ENCODE measurements at places on chromosomes 6 and 20.

- DNase-seq: peak; percentile 61
Measured at GRCh38 chr20:3744806-3745685, 12.6 kb downstream of the HSPA12B start.

DNA sequence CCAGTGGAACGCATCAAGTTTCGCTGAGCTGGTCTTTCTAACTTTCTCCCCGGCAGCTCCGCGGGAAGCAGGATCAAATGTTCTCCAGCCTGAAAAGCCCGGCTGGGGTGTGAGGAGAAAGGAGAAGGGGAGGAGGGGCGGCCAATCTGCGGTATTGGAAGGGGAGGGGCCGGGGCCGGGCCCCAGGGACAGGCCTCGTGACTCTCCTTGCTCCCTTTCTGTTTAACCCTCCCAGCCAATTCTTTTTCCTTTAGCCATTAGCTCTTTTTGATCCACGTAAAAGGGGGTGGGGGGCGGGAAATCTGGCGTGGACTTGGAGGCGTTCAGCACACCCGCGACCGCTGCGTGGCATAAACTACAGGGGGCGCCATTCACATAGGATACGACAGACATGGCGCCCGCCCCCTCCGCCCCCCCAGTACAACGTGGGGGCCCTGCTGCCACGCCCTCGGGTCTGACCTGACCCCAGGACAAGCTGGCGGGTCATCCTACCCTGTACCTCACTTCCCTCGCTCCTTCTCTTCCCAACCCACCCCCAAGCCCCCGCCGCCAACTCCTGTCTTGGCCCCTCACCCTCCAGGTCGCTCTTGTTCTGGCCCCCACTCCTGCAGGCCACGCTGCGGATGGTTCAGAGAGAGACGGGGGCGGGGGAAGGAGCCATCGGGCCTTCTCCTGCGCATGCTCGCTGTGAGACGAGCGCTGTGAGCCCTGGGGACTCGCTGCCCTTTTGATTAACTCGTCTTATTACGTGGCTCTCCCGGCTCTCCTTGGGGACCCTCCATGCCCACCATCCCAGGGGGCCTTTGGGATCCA, 7.8 kb upstream of the MDGA1 start:
- peak; percentile 63 for DNase-seq

- DNase-seq: no peak
Measured at GRCh38 chr6:141401851-141402250, 730.9 kb upstream of the GJE1 start.

DNA sequence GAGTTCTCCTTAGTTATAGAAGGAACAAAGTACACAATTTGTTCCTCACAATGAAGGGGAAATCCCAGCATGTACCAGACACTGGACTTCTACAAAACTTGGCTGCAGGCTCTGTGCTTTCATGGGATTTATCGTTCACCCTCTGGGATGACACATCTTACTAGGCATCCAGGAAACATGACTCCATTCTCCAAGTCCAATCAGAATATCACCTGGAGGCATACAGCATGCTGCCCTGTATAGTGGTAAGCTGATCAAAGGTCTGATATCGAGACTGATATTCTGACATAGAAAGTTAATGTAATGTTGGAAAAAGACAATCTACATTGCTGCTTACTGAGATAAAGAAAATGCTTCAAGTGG, 6.7 kb downstream of the RWDD2A start:
- DNase-seq: no peak

- no peak for DNase-seq
Measured at GRCh38 chr20:25230166-25230831, 17.6 kb upstream of the PYGB start.

GRCh38 chr6:18752278-18753068, 365.3 kb downstream of the RNF144B start:
- DNase-seq: no peak

- no peak for DNase-seq
Measured at GRCh38 chr6:146850238-146850896, 251.6 kb downstream of the ADGB start.

- no peak for DNase-seq
Measured at GRCh38 chr6:170164271-170164900, 126.5 kb downstream of the DLL1 start.

GRCh38 chr20:6299456-6299855, 176.6 kb upstream of the FERMT1 start:
- DNase-seq: no peak

- no peak for DNase-seq
Measured at GRCh38 chr6:137846772-137847313, 20.2 kb upstream of the TNFAIP3 start.

GRCh38 chr6:90136837-90137568, 159.6 kb downstream of the BACH2 start:
- no peak for DNase-seq

DNA sequence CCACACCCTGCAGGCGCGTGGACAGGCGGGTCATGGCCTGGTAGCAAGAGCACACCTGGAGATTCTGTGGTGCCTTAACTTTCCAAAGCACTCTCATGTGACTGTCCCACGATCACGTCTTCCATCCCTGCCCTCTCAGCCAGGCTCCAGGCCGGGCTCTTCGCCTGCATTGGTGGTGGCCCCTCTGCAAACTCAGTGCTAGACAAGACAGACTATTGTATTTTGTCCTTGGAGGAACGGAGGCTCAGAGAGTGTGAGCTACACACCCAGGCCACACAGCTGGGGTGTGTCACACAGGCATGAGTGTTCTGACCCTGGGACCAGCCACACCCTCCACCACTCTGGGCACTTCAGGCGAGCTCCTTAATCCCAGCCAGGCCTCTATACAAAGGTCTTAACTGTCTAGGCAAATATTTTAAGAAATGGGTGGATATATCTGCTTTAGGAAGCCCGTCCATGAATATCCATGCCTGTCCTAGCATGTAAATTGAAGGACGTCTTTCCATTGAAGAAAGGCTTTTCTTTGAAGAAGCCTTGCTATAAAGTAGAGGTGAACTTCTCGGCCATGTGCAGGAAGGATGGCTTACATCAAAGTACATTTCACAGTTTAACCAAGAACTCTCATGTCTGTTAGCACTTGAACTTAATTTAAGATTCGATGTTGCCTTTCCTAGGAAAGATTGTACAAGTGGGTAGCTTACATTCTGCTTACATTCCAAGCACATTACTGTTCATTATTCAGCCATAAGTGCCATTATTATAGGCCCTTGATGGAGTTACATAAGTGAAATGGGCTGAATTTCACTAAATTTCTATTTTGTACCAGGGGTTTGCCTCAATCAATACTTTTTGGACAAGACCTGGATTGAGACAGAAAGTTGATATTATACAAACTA, 263.9 kb downstream of the DLL1 start:
- DNase-seq: no peak

DNA sequence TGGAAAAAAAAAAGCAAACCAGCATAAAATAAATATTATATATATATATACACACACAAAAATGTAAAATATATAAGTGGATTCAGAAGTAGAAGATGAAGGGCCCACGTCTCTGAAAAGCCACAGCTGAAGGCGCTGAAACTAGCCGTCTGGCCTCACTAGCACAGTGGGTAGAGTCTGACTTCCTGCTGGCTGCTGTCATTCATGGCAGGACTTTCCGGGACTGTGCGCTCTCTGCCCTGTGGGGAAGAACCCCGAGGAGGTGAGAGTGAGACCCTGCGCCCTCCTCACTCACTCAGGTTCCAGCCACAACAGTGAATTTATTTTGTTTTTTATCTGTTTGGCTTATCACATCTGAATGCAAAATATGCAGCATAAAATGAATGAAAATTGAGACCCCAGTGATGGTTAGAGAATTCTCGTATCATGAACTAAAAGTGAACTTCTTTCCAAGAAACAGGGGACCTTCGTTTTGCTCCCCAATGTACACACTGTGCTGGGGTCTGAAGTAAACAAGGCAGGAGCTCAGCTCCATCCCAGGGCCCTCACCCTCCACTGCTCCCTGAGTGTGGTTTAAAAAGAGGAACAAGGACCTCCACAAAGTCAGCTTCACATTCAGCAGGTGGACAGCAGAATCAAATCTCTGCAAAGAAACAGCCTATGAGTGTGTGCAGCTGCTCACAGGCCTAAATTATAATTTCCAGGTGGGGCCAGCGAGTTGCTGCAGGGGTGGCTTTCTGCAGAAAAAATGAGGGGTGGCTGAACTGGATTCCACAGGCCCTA, 1.3 kb upstream of the RAMACL start:
- DNase-seq: no peak

DNA sequence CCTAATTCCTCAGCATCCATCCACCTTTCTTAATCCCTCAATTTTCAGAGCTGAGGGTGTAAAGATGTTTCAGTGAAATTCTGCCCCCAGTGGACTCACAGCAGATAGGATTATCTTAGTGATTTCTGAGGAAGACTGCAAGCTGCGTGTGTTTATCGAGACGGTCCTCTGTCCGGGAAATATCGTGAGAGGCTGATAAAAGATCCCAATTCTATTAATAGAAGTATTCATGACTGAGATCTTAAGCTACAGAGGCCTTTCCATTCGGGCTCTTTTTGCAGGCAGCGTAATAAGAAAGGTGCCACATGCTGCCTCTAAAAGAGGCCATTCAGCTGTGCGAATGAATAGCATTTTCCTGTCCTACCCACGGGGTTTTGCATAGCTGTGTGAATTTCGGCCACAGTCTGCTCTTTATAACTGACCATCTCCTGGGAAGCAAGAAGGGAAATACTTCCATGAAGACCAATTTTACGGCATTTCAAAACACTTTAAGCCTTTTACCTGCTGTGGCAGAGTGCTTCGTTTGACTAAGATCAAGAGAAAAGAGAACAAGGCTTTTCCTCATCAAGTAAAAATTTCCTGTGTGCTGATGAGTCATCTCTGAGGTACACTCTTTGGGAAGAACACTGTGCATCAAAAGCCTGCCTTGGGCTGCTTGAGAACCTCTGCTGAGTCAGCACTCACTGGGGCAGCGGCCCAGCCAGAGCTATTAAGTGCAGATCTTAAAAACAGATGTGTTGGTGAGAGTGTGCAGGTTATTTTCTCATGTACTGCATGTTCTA, 208.8 kb downstream of the ARHGAP18 start:
- no peak for DNase-seq

GRCh38 chr20:3314391-3314790, 75.4 kb upstream of the SLC4A11 start:
- DNase-seq: no peak

DNA sequence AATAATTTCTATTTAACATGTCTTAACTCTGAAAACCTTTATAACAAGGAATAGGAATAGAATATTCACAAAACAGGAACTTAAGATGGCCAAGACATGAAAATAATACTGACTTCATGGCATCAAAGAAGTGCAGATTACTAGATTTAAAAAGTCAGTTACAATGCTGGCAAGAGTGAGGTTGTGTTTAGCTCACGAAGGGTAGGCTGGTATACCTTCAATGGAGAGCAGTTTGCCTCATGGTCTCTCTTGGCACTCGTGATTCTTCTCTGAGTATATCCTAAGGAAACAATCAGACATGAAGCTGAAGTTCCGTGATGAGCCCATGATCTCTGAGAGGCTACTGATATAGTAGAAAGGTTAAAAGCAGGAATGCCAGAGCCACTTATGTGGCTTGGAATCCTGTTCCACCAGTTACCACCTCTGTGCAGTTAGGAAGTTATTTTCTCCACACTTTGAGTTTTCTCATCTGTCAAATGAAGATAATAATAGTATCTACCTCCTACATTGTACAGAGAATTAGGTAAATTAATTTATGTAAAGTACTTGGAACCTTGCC, 7.2 kb downstream of the NCOA7 start:
- no peak for DNase-seq

DNA sequence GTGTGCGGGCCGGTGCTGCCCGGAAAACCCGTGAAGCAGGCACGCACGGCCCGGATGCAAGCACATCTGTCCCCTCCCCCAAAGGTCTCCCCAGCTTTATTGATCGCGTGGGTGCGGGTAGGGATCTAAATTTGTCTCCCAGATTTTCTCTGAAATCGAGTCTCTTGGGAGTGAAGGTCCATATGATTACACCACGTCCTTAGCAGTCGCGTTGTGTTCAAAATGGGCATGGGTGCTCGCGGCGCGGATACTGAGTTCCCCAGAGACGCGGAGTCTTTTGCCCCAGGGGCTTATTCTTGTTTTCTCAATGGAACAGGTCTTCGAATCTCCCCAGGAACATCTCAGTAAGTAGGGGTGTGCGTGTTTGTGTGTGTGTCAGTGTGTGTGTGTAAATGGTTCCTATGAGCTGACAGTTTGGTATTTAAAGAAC, 2.8 kb upstream of the ZNF292 start:
- no peak for DNase-seq

DNA sequence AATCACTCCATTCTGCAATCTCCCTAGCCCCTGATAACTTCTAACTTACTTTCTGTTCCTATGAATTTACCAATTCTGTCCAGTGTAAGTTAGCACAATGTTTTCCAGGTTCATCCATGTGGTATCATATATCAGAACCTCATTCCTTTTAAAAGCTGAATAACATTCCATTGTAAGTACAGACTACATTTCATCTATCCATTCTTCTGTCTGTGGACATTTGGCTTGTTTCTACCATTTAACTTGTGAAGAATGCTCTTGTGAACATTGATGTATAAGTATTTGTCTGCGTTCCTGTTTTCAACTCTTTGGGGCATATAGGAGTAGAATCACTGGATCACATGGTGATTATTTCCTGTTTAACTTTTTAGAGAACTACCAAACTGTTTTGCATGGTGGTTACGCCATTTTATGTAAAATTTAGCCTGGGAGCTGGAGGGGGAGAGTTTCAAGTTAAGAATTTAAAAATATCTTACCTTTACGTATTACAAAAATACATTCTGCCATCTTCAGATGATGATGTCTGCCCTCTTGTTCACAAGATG, 156.5 kb downstream of the BTBD3 start:
- no peak for DNase-seq

DNA sequence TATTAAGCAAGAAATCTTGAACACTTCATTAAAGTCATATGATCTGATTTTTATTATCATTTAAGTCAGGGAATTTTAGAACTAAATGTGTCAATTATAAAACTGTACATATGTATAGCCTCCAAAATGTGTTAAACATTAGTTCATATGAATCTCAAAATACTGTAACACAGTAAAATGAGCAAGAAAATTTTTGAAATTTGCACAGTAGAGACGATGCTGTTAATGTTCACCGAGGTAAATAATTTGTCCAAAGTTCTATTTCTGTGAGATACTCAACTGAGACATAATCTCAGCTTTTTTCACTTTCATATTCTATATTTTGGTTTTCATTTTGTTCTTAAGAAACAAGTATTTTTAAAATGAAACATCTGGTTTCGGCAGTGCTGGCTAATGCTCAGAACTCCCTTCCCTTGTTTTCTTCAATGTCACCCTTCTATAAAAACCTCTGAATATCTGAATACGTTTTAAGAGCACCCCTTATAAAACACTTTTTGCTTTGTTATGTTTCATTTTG, 353.1 kb downstream of the LAMA2 start:
- DNase-seq: no peak

- no peak for DNase-seq
Measured at GRCh38 chr6:149899486-149899885, 1.6 kb upstream of the RAET1E start.

GRCh38 chr6:133243723-133244305, 2.7 kb downstream of the EYA4 start:
- DNase-seq: no peak

- no peak for DNase-seq
Measured at GRCh38 chr6:34476921-34477320, 11.0 kb downstream of the PACSIN1 start.

- DNase-seq: peak; percentile 50
Measured at GRCh38 chr20:34538671-34539123, 19.8 kb upstream of the MAP1LC3A start.

Measured in stimulated activated CD8-positive, alpha-beta memory T cell treated with anti-CD3 and anti-CD28 coated beads, Interleukin-2, amount 100 ng/mL, for 48 hours (primary cell).